Ascending aorta (tissue), 2 donors: ENCODE measurements at places on chromosomes 3 and 15. TPM values are rescaled to one million over a fixed set of nuclear protein-coding genes. Genes with fewer than 3 reads are reported as not detected.

DNA sequence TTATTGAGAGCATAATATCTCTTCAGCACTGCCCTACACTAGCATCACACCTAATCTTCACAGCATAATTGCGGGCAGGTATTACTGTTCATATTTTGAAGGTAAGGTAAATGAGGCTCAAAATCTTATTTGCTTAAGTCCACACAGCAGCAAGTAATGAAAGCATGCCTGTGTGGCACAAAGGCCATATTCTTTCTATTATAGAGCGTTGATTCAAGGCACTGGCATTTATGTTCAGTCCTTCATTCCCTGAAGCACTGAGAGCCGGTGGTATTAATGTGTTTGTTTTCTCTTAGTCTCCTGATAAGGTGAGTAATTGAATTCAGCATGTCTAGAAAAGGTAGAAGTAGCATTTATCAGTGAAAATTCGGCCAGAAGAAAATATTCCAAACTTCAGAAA, 231.2 kb downstream of the BBX start:
- no peak for DNase-seq

DNA sequence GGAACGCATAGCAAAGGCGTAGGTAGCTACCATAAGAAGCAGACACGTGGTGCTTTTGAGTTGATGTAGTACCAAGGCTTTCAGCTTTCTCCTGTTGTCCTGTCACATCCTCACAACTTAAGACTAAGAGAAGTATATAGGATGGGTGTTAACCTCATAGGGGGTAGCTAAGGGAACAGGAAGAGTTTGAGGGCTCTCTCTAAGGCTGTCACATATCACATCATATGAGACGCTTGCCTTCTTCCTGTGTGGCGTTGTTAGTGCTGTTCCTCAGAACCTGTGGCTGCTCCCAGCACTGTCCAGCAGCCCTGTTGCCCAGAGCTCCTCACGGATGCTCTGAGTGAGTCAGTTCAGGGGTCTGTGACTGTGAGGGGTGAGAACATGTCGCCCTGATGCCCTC, 14.7 kb downstream of the DHX30 start:
- DNase-seq, result no peak

- no peak for DNase-seq
These were observed 56.5 kb downstream of the NEK11 start for GRCh38 chr3:131082871-131083863.

BRK1 gene
- total RNA-seq, result 87.3 TPM

SI gene
- total RNA-seq, result not detected
